ENCODE measurements at places on chromosomes 11 and 22.

DNA sequence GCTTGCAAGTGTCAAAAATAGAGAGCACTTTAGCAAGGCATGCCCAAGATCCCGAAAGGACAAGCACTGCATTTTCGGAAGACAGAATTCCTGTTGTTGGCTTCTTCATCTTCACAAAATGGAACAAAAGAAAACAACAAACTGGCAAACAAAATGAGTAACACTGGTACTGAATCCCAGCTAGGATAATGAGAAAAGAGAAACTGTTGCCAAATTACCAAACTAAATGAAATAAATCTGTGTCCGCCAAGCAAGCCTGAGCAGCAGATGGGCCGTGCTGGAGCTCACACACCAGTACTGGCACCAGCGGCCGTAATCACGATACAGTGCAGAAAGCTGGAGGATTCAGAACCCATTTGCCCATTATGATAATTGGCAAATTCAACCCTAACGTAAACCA is 30.6 kb downstream of the TUB start:
- DNase-seq = no peak

- DNase-seq = no peak
Observed at GRCh38 chr11:113091481-113091780, 130.2 kb downstream of the NCAM1 start.

DNA sequence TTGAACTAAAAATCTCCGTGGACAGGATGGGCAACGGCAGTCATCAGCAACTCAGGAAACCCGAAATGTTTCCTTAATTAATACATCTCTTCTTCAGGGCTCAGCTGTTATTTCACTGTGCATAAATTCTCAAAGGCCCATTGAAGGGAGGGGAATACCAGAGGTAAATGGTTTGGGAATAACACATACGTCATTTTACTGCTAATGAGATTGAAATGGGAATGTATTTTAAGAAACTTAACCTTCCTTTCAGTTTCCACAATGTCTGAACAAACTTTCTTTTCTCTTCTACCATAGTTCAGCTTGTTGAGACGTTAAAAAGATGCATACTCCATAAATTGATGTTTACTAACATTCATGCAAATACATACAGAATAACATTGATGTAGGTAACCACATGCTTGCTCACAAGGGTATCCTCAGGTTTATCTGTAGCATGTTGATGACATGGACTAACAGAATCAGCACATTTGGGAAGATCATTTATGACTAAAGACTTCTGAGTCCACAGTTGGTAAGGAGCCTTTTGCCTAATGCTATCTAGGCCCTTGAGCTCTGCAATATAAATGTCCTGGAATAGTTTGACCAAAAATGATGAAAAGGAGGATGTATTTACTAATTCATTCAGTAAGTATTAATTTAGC is 7.7 kb upstream of the PRRG4 start:
- no peak for DNase-seq

- no peak for DNase-seq
Observed at GRCh38 chr22:27492566-27493201, 308.9 kb downstream of the MN1 start.

DNA sequence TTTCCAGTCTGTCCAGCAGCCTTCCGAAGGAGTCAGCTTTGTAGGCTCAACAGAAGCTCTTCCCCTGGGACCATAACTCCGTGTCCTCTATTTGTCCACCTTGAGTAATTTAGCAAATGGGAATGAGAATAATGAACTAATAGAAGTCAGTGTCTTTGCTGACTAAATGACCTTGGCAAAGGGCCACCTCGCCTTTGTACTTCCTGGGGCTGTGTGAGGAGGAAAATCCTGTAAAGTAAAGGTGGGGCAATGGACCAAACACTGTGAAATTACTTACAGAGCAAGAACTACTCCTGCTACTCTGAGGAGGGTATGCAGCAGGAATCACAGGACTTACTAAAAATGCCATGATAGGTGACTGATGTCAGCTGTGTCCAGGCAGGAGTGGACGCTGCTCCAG is 36.2 kb upstream of the CSNK2A3 start:
- DNase-seq = no peak

- no peak for DNase-seq
Observed at GRCh38 chr22:48428631-48429371, 1398.9 kb downstream of the BRD1 start.

DNA sequence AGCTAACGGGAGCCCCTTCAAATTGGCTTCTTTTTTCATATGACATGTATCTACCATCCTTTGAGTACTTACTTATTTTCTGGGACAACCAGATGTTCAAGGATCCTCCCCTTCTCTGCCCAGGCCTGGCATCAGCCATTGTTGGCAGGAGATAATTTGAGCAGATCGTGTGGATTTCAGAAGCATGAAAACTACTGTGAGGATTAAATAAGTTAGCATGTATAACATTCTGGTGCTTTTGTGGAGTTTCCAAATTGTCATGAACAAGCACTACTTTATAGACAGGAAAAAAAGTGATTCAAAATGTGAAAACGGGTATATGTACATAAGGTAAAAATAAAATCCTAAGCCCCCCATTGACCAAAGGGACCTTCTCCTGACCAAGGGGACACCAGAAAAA is 2.1 kb upstream of the NADSYN1 start:
- no peak for DNase-seq

DNA sequence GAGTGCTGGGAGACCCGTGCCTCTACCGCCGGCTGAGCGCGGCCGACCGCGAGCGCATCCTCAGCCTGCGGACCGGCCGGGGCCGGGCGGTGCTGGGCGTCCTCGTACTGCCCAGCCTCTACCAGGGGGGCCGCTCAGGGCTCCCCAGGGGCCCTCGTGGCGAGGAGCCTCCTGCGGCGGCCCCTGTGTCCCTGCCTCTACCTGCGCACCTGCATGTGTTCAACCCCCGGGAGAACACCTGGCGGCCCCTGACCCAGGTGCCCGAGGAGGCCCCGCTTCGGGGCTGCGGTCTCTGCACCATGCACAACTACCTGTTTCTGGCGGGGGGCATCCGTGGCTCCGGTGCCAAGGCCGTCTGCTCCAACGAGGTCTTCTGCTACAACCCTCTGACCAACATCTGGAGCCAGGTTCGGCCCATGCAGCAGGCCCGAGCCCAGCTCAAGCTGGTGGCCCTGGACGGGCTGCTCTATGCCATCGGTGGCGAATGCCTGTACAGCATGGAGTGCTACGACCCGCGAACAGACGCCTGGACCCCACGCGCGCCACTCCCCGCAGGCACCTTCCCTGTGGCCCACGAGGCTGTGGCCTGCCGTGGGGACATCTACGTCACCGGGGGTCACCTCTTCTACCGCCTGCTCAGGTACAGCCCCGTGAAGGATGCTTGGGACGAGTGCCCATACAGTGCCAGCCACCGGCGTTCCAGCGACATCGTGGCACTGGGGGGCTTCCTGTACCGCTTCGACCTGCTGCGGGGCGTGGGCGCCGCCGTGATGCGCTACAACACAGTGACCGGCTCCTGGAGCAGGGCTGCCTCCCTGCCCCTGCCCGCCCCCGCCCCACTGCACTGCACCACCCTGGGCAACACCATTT is 3.5 kb downstream of the KLHDC7B start:
- no peak for DNase-seq

DNA sequence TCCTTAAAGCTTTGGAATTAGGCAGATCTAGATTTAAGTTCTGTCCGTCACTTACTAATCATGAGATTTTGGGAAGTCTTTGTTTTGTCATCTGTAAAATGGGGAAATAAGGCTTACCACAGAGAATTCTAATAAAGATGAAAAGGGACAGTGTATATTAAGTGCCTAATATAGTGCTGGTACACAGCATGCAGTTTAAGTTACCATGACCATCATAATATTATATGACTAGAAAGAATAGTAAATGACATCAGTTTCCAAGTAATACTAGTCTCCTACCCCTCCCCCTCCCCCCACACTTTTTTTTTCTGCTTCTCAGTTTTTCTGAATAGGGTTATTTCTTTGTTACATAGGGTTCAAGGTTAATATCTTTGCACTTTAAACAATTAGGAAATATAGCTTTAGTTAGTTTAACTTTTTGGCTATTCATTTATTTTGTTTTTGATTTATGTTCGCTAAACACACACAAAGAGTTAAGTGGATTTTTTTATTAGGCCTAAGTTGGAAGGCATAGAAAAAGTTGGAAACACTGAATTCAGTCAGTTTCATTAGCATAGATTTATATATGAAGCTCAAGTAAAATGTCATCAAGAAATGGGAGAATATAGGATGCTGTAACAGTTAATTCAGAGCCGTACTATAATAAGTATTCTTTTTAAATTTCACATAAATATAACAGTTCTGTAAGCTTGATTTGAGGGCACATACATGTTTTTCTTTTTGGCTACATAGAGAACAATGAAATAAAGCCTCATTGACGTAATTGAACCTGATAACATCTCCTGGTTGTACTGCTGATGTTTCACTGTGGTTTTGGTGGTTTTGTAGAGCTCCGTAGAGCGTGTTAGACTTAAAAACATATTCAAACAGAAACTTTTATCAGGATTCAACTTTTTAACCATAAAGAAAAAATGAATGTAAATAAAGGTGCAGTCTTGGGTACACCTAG is 121.2 kb downstream of the PDE3B start:
- DNase-seq = no peak

GRCh38 chr22:48680601-48681000 is 1147.1 kb downstream of the BRD1 start:
- no peak for DNase-seq

DNA sequence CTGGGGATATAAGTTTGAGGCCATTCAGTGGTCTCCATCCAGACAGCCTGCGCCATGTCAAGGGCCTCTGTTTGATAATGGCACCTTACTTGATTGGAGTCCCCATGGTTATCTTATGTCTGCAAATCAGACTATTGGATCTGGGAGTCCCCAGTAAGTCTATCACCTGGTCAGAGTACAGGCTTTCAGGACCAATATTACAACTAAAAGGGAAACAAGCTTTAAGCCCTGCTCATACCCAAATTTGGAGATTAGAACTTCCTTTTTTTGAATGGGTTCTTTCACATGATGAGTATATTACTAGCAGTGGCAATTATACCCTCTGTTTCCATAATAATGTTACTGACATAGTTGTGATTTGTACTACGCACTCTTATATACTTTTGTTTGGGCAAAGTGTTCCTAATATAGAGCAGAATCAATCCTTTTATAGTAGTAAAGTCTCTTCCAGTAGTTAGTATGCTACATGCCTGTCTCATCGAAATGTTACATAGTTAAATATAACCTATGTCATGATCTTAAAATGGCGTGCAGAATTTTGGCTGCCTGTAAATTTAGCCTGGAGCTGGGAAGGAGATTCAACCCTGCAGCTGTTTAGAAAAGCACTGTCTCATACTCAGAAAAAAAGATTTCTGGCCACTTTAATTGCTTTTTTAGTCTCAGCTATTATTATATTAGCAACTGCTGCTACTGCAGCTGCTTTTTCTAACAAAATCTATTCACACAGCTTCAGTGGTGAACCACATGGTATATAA is 4.9 kb downstream of the MS4A15 start:
- DNase-seq = no peak

GRCh38 chr11:120867024-120867423 is 156.9 kb upstream of the TBCEL start:
- DNase-seq = no peak

DNA sequence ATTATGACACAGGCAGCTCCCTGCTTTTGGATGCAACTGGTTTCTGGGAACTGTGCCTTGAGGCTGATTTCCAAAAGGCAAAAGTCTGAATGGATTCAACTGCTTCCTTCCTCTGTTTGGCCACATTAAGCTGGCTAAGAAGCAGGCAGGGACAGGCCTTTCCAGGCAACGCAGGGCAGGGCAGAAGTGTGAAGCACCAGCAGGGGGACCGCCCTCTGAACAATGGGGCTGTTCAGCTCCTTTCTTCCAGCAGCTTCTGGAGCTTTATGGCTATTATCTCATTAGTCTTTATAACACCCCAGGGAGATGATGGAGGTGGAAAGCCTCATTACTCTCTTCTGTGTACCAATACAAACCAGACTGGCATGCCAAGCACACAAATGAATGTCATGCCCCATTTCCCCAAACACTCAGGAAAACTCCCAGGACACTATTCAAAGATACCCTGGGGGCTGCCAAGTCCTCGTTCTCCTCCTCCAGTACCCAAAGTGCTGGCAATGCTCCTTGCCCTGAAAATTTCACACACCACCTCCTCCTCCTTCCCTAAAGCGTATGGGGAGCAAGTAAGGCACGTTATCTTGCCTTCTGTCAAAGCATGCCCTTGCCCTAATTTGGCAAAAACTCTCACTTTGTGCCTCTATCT is 21.3 kb downstream of the MORC2 start:
- no peak for DNase-seq

- no peak for DNase-seq
Observed at GRCh38 chr11:117414724-117415123, 87.1 kb downstream of the CEP164 start.

- no peak for DNase-seq
Observed at GRCh38 chr11:76857781-76858410, 2.8 kb upstream of the ACER3 start.

GRCh38 chr11:100208207-100208606 is 478.9 kb upstream of the ARHGAP42 start:
- no peak for DNase-seq

GRCh38 chr22:37782340-37783168 is 25.2 kb upstream of the GCAT start:
- no peak for DNase-seq

DNA sequence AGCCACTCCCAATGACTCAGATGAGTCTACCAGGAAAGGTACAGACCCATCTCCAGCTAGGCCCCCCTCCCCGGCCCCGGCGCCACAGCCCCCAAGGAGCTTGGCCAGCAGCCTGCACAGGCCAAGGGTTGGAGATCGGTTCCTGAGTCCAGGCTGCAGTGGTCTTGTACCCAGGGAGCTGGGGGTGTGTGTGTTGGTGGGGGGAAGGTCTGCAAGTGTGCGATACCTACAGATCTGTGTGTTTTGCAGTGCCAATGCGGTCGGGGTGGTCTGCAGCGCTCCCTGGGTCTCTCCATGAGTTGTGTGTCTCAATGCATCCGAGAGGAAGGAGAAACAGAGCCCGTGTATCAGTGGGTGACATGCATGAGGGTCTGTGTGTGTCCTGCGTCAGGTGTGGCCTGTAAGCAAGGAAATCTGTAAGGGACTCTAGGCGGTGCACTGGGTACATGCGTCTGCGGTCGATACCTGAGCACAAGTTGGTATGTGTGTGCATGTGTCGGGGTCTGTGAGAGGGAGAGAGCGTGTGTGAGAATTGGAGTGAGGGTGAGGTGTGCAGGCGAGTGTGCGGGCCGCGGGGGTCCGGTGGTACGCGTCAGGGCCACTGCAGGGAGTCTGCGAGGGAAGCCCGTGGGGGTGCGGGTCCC is 645 bp downstream of the CDC42BPG start:
- DNase-seq = no peak

GRCh38 chr11:70616938-70617654 is 218.8 kb downstream of the CTTN start:
- DNase-seq = no peak

DNA sequence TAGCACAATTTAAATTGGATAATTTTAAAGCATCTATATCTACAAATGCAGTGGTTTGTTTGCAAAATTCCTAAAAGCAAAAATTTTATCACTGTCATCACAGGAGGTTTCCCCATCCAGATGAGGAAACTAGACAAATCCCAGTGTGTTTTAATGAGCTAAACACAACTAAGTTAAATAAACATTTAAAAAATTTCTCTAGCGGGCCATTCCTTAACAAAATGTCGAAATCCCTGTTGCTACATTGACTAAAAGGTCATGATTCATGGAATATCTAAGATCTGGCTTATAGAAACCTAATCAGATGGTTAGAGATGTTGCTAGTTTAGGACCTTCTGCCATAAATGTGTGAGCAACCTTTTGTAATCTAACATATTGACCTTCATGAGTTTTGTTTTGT is 107.3 kb upstream of the BDNF start:
- no peak for DNase-seq

- peak; percentile 81 for DNase-seq
Observed at GRCh38 chr11:75468534-75469340, 35.7 kb upstream of the KLHL35 start.

- no peak for DNase-seq
Observed at GRCh38 chr22:23204125-23204488, 23.8 kb downstream of the BCR start.

Measured in tibial nerve (tissue), 4 donors.